BJ (cell line): ENCODE measurements at places on chromosomes 1 and 21.

DNA sequence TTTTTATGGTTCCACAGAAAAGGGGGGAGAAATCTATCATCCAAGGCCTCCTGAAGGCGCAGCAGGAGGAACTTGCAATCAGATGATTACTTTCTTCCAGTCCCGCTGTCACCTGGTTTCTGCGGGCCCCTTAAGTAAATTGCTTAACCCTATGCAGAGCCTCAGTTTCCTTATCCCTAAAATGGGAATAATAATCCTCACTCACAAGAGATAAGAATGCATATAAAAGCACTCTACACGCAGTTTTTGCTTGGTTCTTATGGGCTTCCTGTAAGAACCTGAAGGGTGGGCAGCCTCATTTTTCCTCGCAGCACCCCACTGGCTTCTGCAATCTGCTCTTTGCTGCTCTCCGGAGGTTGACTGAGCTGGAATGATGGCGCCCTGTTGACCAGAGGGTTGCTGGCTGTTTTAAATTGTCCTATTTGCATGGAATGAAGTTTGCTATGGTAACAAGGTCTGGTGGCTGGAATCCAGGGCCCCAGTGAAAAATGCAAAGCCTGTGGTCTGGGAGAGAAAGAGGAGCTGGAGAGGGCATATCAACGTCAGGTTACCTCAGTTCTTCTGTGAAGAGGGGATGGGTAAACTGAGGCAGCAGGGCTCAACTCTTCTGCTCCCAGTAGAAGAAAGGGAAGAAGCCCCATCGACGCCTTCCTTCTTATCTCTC, 1.0 kb upstream of the KAZN start:
- DNase-seq: no peak

- DNase-seq: no peak
Measured at GRCh38 chr1:219138747-219139146, 34.9 kb upstream of the LYPLAL1 start.

DNA sequence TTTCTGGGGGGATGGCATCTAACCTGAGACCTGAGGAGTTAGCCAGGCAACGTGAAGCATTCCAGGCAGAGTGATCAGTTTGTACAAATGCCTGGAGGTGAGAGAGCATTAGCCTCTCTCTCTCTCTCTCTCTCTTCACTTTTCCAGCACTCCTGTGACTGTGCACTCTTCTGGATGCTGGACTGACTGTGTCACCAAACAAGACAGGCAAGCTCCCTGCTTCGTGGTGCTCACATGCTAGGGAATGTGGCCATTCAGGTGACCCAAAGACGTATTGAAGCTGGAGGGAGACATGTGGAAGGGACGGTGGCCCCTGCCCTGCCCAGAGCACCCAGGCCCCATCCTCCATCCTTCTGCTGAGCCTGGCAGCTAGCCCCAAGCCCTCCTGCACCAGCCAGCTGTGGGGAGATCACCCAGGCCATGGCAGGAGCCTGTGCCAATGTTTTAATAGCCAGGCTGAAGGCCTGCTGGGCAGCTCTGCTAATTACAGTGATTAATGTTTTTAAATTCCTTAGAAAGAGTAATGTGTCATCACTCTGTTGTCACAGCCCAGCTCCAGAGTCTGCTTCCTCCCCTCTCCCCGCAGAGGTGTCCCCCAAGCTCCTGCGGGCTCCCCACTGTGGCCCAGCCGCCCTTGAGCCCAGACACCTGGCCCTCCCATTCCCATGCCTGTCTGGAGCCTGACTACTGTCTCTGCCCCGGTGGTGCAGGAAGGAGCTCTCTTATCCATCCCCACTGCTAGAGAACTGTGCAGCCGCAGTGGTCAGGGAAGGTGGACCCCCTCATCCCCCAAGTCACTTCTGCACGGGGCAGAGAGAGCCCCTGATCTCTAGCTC, 48.9 kb downstream of the UBIAD1 start:
- DNase-seq: no peak

DNA sequence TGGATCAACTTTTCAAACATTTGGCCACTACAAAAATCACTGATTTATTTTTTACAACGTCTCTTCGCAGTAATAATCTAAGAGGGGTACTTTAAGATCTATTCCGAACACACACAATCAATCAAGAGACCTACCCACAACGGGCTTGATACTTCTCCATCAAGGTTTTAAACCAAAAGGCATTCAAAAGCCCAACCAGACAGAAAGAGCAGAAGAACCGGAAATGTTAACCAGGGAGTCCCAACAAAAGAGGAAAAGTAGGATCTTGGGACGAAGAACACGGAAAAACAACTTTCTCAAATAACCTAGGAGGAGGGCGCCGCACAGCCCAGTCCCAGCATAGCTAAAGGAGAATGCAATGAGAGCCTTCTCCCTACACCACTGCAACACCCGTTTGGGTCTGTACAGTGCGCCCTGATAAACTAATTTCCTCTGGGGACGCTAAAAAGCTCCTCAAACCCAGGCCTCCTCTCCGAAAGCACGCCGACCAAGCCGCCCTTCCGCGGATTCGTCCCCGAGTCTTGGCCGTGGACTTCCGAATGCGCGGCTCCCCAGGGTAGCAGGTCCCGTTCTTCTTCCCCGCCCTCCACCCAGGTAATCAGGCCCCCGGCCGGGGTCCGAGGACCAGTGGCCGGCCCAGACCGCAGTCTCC, 623 bp downstream of the RPL22 start:
- DNase-seq: no peak

GRCh38 chr1:2617971-2618470, 14.8 kb downstream of the MMEL1 start:
- DNase-seq: no peak

DNA sequence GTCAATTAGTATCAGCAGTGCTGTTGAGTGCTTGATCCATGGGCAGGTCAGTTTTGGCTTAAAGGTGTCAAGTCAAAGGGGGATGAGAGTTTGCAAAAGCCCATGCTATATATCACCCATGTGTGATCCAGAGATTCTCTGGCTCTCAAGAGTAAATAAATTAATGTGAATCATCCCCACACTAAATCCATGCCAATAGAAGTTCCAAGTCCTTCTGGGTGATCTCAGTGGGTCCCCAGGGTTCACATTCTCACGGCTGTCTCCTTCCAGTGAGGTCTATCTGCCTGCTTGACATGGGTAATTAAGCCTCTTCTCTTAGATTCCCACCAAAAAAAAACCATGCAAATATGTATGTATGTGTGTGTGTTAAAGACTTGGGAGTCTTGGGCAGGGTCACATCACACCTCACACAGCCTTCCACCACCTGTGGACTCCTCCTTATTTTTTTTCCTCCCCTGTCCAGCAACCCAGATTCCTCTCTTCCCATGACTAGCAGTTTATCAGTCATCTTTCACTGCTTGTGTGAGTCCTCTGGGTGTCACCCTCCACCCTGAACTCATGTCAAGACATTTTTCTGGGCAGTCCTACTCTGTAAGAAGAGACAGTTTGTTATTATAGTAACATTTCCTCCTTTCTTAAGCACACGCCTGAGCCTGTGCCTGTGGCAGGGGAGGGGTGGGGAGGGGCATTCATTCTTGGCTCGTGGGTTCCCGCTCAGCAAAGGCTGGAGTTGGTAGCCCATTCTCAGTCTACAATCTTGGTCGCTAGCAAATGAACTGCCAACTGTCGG, 14.3 kb upstream of the S100A11 start:
- no peak for DNase-seq

DNA sequence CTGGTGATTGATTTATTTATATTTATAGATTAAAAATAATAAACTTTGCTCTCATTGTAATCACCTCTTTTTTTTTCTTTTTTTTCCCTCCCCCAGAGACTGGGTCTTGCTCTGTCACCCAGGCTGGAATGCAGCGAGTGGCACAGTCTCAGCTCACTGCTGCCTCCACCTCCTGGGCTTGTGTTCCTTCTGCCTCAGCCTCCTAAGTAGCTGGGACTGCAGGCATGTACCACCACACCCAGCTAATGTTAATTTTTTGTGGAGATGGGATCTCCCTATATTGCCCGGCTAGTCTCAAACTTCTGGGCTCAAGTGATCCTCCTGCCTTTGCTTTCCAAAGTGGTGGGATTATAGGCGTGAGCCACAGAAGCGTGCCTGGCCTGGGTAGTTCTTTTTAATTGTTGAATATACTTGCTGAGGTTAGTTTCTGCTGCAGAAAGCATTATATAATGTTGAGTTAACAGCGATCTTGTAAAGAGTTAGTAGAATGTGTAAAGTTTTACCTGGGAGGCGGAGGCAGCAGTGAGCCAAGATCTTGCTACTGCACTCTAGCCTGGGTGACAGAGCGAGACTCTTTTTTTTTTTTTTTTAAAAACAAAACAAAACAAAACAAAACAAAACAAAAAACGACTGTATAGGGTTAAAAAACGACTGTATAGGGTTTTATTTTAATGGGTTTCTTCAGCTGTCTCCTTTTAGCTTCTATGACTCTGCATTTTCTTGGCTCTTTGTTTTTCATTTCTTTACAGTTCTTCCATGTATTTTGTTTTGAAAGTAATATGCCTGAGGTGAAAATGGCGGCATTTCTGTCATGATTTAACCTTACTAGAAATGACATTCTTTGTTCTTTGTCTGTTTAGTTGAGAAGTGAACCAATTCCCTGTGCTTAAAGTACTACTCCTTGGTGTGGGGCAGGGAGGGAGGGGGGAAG, 82.7 kb downstream of the CAMTA1 start:
- DNase-seq: no peak

DNA sequence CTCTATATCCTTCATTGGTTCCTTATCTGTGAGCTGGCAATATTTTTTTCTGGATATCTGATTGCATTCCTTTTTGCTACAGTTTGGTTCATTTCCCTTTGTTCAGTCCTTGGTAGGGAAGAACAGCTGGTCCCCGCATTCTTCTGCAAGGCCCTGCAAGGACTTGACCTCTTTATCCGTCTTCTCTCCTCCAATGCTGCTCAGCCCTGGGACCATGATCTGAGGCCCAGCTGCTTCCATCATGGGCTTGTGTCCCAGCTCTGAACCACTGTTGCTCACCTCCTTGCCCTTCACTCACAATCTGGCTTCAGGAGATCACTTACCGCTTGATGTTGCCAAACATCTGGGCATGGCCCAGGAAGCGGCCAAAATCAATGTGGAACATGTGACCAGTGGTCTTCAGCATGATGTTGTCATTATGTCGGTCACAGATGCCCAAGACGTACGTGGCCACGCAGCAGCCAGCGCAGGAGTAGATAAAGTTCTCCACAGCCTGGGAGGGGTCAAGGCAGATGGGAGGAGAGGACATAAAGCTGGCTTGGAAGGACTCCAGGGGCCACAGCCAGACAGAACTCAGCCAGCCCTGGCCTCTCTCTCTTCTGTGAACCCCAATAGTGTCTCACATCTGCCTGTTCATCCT, 22.6 kb upstream of the PPP1R15B start:
- DNase-seq: no peak

- DNase-seq: no peak
Measured at GRCh38 chr1:71037829-71038620, 9.6 kb downstream of the PTGER3 start.

GRCh38 chr21:31364253-31364945, 20.3 kb upstream of the TIAM1 start:
- no peak for DNase-seq

DNA sequence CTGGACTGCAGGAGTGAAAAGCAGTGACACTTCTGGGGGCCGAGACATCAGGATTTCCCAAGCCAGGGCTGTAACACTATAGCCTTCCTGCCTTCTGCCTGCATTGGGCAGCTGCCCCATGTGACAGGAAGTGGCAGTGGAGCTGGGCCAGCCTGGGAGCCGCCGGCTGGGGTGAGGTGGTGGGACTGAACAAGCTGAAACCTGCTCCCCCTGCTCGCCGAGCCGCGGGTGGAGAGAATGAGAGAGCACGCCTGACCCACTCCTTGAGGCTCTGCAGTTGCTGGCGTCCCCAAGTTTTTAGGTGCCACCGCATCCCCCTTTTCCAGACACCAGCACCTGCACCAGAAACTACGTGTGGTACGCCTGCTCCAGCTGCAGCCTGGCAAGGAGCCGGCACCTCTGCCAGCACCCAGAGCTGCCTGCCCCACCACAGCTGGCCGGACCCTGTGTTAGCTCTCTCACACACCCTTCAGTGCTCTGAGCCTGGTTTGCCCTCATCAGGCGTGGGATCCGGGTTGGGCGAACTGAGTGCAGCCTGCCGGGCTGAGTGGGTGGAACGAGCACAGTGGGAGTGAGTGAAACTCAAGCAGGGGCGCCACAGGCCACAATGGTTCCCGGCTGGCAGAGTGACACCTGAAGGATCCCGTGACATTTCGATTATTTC, 119.4 kb downstream of the AKT3 start:
- no peak for DNase-seq

- no peak for DNase-seq
Measured at GRCh38 chr1:180923887-180924286, 11.2 kb downstream of the KIAA1614 start.

- no peak for DNase-seq
Measured at GRCh38 chr1:152442301-152442700, 28.2 kb upstream of the CRNN start.

DNA sequence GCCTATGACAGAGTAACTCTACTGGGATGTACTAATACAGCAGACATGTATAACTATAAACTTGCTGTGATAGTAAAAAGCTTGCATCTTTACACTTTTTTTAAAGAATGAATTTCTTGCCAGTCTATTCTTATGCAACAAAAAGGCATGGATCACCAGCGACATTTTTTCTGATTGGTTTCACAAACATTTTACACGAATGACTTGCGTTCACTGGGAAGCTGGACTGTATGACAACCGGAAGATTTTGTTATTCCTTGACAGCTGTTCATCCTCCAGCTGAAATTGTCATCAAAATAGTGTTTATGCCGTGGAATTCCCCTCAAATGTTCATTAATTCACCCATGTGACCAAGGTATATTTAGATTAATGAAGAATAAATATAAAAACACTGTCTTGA, 131.0 kb downstream of the XPR1 start:
- no peak for DNase-seq

GRCh38 chr1:234858722-234859121, 248.7 kb upstream of the IRF2BP2 start:
- no peak for DNase-seq

GRCh38 chr1:174989536-174990220, 10.1 kb upstream of the CACYBP start:
- DNase-seq: no peak

DNA sequence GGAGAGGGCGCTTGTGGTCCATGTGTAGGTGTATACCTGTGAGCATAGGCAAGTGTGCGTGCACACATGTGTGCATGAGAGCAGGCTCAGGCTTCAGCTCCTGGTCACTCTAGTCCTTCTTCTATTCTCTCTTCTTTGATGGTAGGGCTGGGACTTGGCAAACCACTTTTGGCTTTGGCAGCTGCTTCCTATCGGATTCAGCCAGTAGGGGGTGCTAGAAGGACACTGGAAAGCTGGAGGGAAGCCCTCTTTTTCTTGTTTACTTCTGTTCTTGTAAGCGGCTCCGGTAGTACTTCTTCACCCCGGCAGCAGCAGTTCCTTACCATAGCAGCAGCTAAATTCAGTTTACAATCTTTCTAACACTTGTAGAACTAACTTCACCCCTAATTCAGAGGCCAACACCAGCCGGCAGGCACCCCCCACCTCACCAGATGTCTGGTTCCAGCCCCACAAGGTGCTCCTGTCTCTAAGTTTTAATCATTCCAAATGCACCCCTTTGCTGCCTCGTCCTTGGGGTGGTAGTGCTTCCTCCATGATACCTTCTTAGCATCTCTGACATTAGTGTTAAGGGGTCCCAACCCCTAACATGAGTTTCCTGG, 25.1 kb downstream of the NENF start:
- DNase-seq: no peak
